ENCODE measurements at places on chromosomes 11 and 22.
A peak's percentile ranks its signal among the peaks of the same experiment; 100 is the strongest.

- no peak for DNase-seq
Observed at GRCh38 chr22:36376265-36376664, 11.5 kb downstream of the MYH9 start.

DNA sequence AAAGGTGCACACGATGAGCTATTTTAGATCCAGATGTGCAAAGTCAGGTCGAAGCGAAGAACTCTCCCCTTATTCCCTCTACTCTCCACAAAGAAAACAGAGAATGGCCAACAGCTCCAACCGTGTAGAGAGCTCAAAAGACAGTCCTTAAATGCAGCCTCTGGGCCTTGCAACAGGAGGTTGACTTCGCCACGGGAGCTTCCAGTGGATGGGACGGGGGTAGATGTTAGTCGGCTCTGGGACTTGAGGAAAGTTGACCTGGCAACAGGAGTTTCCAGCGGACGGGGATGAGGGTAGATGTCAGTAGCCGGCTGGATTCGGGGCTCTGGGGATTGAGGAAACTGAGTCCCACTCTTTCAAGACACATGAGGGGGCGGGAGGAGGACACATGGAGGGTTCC, 450.4 kb downstream of the BRD1 start:
- no peak for DNase-seq

DNA sequence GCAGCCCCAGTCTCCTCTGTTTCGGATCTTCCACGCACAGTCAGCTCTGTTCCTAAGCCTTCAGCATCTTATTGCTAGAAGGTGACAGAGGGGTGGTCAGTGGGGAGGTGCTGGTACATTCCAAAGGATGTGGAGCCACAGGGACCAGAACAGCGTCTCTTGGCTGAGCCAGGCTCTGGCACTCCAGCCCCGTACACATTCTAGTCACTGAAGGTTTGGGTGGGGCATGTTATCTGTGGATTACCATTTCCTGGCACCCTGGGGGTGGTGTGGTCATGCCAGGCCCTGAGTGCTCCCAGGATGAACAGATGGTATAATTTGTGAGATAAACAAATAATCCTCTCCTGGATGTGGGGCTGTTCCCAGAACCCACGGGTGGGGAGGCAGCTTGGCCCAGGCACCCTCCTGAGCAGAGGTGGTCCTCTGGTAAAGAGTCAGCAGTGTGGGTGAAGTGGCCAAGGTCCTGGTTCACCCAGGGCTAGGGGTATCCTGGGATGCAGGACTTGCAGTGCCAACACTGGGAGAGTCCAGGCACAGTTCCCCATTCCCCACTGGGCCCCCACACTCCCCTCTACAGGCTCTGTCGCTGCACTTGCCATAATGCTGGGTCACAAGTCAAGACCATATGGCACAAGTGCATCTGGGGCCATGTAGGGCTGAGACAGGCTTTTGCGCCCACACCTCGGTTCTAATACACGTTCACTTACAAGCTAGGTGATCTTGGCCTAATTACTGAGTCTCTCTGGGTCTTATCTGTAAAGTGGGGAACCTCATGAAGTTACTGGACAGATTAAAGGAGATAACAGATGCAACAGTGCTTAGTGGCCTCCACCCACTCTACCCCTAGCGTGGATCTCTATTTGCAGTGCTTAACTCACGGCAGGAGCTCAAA, 33.0 kb downstream of the DKK3 start:
- peak; percentile 44 for DNase-seq

GRCh38 chr11:86517557-86517956, 142.9 kb downstream of the CCDC81 start:
- no peak for DNase-seq

- no peak for DNase-seq
Observed at GRCh38 chr11:63862923-63863322, 24.0 kb downstream of the MARK2 start.

DNA sequence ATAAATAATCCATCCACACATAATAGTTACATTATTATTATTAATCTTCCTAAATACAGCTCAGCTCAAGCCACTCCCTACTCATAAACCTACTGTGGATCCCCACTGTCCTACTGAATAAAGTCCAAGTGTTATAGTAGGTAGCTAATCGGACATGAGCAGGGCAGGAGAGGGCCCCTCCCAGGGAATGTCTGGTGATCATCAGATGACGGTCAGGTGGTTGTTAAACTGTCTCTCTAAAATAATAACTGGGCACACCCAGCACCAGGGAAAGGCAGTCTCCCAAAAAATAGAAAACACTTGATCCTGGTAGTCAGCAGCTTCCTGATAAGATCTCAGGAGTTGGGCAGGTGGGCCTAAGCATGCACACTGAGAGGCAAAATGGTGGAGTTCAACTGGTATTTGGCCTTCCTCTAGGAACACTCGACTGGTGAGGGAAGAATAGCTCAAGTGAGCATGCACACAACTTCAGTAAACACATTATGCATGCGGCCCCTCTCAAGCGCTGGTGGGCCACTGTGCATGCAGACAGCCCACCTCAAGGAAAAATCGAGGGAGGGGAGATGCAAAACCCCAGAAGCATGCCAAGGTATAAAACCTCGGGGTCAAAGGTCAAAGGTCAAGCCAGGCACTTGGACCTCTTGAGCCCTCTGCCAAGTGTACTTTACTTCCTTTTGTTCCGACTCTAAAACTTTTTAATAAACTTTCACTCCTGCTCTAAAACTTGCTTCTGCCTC, 65.0 kb downstream of the LRRC32 start:
- no peak for DNase-seq

GRCh38 chr11:65435981-65436411, 13.4 kb downstream of the NEAT1 start:
- DNase-seq: no peak

DNA sequence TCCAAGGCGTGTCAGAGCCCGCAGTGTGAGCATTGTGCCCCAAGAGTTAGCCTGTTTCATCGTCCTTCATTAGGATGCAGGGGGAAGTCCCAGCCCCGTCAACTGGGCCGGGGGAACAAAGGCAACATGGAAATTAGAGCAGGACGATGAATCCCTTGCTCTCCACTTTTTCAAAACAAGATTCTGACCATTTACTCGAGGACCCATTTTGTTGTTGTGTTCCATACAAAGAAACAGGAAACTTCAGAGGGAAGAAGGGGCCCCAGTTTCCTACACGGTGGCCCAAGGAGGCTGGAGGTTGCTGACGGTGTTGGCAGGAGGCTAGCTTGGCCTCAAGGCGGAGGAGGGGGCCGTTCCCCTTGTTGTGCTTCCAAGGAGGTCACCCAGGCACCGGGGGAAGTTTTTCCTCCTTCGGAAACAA, 44.0 kb upstream of the SLC1A2 start:
- no peak for DNase-seq

- DNase-seq: no peak
Observed at GRCh38 chr11:130198964-130199363, 39.4 kb downstream of the ST14 start.

GRCh38 chr22:48152164-48152775, 1389.8 kb downstream of the TBC1D22A start:
- DNase-seq: no peak

DNA sequence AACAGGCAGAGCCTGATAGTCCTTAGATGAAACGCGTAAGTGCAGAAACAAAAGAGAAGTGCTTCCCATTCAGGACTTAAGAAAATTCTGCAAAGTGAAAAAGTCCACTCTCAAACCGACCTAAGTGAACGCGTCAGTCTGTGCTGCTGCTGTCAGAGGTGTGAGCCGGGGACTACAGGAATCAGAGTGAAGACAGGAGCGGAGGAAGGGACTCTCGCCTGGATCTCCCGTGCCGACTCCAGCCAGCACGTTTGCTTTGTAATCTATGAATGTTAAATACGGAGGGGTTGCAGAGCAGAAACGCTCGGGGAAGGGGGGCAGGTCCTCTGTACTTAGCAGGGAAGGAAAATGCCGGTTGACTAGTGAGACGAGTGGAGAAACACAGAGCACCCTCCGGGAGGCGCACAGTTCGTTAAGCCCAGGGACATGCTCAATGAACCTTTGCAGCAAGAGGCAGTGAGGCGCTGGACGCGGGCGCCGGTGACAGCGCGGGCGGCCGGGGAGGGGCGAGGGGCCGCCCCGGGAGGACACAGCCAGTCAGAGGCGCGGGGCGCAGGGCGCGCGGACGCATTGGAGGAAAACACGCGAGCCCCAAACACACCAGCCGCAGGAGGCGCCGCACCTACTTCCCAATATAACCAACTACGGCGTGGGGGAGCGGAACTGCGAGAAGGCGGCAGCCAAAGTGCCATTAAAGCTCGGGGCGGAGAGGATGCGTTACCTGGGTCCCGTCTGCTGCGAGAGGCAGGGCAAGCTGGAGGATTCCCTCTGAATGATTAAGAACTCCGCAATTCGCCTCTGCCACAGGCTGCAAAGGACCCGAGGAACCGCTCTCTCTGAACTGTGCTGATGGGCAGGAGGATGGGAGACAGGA, at the start of gene CNTN5:
Gene CNTN5, plus strand, starts transcription at position 598 of the 874 bp plus-strand sequence.
- peak; percentile 76 for DNase-seq

DNA sequence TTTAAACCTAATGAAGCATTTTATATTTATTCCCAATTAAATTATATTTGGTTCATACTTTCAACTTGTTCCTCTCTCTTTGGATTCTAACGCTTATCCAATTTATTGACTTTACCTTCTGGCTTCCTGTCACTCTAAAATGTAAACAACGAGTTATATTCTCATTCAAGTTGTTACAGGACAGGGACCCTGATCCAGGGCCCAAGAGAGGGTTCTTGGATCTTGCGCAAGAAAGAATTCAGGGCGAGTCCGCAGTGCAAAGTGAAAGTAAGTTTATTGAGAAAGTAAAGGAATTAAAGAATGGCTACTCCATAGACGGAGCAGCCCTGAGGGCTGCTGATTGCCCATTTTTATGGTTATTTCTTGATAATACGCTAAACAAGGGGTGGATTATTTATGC, 405.6 kb upstream of the API5 start:
- DNase-seq: no peak

Measured in left forelimb (tissue), 1 donor.